Activated CD4-positive, alpha-beta T cell treated with anti-CD3 and anti-CD28 coated beads, Interleukin-2, amount 50 U/mL, for 24 hours (primary cell): ENCODE measurements at places on chromosomes 16 and 17.

- DNase-seq = no peak
These were observed 2.4 kb downstream of the KCNJ12 start for GRCh38 chr17:21378553-21378952.

DNA sequence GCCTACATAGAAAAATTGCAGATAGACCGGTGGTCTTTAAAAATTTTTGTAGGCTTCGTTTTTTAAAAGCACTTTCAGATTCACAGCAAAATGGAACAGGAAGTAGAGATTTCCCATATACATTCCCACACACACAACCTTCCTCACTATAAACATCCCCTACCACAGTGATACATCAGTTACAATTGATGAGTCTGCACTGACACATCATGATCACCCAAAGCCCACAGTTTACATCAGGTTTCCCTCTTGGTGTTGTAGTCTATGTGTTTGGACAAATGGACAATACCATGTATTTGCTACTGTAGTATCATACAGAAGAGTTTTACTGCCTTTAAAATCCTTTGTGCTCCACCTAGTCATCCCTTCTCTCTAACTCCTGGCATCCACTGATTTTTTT is 113.9 kb upstream of the ADAMTS18 start:
- DNase-seq = no peak

DNA sequence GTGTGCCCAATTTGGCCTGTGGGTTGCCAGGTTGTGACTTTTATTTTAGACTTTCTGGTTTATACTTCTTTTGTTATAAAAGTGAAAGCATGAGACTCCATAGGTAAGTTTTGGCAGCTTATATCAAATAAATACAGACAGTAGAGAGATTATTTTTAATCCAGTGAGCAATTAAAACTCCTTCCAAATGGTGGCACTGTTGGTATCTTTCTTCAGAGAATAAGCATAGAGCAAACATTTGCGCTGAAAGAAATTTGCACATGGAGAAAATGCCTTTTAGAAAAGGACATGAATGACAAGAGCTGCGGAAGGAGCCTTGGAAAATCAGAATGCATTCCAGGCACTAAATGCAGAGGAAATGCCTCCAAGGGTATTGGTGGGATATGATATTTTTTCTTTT is 46.1 kb upstream of the DNAJA2 start:
- DNase-seq = no peak

DNA sequence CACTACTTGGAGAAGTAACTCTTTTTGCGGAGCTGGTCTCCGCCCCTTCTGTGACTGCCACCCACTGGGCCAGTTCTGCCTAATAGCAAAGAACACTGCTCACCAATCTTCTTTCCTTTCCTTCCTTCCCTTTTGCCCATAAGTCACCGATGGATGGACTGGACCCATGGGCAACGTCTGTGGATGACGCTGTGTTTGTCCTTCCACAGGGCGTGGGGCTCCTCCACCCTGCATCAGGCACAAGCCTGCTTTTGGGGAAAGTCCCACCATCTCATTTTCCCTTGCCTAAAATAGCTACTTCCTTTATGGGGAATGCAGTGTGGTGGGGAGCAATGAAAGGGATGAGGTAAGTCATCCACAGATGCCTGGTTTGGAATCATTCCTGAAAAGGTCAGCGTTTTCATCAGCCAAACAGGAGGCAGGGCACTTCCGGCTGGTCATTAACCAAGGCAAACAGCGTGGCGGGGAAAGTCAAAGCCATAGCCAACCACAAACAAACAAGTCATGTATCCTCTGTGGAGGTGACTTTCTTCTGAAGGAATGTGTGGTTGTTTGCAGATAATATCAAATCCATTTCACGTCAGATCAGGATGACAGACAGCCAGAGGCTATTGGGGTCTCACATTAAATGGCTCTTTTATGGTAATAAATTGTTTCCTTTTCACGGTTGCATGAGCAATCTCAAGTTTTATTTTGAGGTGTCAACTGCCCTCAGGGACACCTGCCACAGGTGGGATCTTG is 30.7 kb upstream of the MED9 start:
- DNase-seq = no peak

DNA sequence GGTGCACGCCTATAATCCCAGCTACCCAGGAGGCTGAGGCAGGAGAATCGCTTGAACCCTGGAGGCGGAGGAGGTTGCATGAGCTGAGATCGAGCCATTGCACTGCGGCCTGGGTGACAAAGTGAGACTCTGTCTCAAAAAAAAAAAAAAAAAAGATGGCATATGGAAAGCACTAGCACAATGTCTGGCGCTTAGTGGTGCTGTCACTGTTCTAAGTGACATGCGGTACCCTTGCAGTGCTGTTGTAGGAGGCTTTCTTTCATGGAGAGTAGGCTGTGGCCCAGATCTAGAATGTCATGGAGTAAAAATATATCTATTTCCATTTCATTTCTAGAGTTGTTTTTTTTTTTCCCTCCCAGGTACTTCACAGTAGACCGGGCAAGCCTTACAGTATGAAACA is 14.6 kb upstream of the METTL9 start:
- no peak for DNase-seq

- DNase-seq = no peak
These were observed 9.7 kb upstream of the NXPH3 start for GRCh38 chr17:49565948-49566491.

DNA sequence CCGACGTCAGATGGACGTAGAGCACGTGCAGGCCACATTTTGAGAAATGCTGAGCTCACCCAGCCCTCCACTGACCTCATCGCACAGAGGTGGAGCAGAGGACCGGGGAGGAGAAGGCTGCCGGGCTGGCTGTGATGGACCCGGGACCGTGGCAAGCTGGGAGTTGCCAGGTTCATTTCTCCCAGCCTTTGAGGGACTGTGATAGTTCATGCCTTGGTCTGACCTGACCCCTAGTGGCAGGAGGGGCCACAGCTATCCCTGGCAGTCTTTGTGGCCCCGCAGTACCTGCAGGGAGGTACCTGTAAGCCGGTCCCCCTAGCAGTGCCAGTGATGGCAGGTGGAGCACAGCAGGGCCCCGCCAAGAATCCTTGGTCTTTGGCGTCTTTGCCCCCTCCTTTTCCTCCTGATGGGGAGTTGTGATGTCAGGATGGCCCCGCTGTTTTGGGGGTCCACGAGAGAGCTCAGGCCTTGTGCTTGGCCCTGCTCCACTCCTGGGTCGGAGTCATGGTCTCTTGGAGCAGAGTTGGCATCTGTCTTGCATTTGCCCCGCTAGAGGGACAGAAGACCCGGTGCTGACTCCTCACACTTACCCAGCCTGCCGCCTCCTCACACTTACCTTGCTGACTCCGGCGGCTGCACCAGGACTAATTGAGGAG is 50.4 kb downstream of the OR1D5 start:
- peak; percentile 40 for DNase-seq

- no peak for DNase-seq
These were observed 4.7 kb downstream of the DUSP14 start for GRCh38 chr17:37494401-37494831.

- no peak for DNase-seq
These were observed 1.3 kb downstream of the SLC26A11 start for GRCh38 chr17:80221351-80222105.

DNA sequence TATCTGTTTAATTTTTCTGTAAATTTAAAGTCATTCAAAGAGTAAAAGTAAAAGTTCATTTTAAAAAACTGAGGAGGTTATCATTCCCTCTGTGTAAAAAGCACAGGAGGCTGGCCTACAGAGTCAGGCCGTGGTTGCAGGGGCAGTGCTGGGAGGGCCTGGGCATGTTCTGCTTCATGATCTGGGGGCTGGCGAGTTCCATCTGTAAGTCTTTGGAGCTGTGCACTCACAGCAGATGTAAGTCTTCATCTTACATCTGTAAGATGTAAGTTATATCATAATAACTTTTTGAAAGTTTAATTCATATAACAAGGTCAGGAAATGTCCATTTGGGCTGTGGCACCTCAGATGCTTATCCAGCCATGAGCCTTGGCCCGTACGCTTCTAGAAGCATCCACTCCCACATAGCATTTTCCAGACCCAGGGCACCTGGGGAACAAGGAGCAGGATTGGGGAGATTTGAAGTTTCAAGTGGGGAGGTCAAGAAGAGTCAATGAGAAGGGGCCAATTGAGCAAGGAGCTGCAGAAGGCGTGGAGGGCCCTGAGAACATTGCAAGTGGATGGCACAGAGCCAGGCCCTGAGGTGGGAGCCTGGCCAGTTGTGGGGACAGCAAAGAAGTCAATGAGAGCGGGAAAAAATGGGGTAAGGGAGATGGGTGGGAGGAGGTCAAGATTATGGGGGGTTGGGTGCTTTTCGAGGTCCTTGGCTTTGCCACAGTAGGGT is 54.1 kb downstream of the TNFRSF13B start:
- no peak for DNase-seq

DNA sequence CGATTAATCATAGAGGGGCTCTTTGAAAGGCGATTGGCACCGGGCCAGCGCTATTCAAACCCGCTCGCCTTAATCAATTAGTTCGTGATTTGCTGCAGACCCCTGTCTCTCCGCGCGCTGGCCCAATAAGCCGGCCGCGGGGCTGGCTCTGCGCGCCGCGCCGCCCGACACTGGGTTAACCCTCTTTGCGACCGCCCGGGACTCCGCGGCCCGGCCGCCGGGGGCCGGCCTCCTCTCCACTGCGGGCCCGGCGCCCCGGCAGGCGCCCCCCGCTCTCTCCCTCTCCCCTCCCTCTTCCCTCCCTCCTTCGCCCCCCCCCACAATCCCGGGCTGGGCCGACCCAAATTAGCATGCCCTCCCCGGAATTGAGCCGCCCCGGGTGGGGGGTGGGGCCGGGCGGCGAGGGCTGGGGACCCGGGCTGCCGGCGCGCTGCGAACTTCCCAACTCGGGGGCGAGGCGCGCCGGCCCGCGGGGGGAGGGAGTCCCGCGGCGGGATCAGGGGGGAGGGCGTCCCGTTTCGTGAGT is 428 bp upstream of the SALL1 start:
- no peak for DNase-seq

DNA sequence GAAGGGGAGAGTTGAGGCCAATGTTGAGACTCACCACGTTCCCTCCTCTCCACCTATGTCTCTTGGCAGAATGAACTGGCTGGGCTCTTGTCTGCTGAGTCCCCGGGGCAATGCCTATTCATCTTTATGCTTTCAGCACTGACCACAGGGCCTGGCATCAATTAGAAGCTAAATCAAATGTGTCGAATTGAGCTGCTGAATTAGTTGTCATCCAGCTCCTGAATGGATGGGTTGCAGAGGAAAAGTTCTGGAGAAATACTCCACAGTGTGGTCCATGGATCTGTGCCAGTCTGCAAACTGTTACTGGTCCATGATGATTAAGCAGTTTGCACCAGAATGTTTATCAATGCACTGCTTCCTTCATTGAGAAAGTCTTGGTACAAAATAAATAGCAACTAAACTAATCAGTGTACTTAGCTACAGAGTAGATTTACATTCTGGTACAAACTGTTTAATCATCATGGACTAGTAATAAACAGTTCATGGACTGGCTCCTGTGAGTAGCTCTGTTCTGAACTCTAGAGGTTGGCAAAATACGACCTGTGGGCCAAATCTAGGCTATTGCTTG is 4.6 kb downstream of the CNGB1 start:
- DNase-seq = no peak

DNA sequence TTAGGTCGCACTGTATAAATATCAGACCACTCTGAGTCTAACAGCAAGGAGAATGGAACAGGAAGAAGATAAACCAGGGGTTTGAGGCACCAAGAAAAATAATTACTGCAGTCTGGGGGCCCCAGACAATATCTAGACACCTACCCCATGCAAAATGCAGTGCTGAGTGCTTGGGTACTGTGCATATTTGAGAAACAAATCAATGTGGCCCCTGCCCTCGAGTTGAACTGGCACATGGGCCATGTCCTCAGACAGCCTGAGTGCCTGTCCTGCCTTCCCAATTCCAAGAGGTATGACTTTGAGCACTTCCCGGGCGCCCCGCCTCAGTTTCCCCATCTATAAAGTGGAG is 6.2 kb upstream of the CIITA start:
- DNase-seq = no peak

- DNase-seq = no peak
These were observed 12.1 kb downstream of the CA5A start for GRCh38 chr16:87924041-87924810.

GRCh38 chr16:72937916-72938794 is 109.8 kb downstream of the ZFHX3 start:
- no peak for DNase-seq

DNA sequence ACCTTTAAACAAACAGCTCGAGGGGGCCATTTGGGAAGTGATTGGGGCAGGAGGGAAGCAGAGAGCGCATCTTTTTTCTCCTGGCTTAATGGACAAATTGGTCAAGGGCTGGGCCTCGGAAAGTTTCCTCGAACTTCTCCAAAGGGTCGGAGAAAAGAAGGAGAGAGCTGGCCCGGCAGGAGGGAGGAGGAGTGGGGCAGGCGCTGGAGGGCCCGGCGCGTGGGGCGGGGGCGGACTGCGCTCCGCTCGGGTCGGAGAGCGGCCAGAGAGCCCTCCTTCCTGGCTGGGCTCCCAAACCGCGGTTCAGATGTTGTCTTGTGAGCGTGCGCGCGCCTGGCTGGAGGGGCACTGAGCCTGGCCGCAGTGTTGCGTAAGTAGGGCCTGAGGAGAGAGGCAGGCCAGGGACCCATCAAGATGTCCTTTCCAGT is 1.2 kb downstream of the MMP2 start:
- no peak for DNase-seq
